Activated T-helper 2 cell treated with anti-CD3 and anti-CD28 coated beads, Interferon-gamma antibody, Interleukin-2, Interleukin-4, amounts not matched to agents 10 μg/mL and 5 μg/mL and 100 μg/mL, durations not matched to agents 14 hours and 24 hours and 36 hours (primary cell): ENCODE measurements at places on chromosomes 12 and 14. TPM values are rescaled to one million over a fixed set of nuclear protein-coding genes. Genes with fewer than 3 reads are reported as not detected.

LRP1-AS gene
- total RNA-seq = not detected in 2 replicates

TAS2R46 gene
- total RNA-seq = 1.3 and 2.0 TPM in 2 replicates

SERPINA1 gene
- total RNA-seq = 1.1 and 1.3 TPM in 2 replicates

MTA1 gene
- total RNA-seq = 170 and 172 TPM in 2 replicates

PLEKHD1 gene
- total RNA-seq = 0.09 TPM in 1 of 2 replicates, not detected in the other

LRP1 gene
- total RNA-seq = 1.8 and 2.1 TPM in 2 replicates

UBE3B gene
- 30.6 and 31.2 TPM in 2 replicates for total RNA-seq

LMNTD1 gene
- not detected in 2 replicates for total RNA-seq

SP7 gene
- total RNA-seq = 0.11 TPM in 1 of 2 replicates, not detected in the other

PLA2G1B gene
- not detected in 2 replicates for total RNA-seq

GLIPR1L1 gene
- not detected in 2 replicates for total RNA-seq

TRPV4 gene
- not detected in 2 replicates for total RNA-seq

TMTC2 gene
- 2.5 and 3.0 TPM in 2 replicates for total RNA-seq

MDGA2 gene
- not detected in 2 replicates for total RNA-seq

CACNA2D4 gene
- total RNA-seq = 6.2 and 10.0 TPM in 2 replicates

TMEM179 gene
- total RNA-seq = 0.18 and 0.30 TPM in 2 replicates

SRRM4 gene
- total RNA-seq = not detected in 2 replicates

RHNO1 gene
- 46.5 and 51.1 TPM in 2 replicates for total RNA-seq
